Activated CD4-positive, alpha-beta T cell treated with anti-CD3 and anti-CD28 coated beads, Interleukin-2, amount 10 ng/mL, durations not matched to agents 7 days and 5 days (primary cell): ENCODE measurements at places on chromosomes 3 and 15.

DNA sequence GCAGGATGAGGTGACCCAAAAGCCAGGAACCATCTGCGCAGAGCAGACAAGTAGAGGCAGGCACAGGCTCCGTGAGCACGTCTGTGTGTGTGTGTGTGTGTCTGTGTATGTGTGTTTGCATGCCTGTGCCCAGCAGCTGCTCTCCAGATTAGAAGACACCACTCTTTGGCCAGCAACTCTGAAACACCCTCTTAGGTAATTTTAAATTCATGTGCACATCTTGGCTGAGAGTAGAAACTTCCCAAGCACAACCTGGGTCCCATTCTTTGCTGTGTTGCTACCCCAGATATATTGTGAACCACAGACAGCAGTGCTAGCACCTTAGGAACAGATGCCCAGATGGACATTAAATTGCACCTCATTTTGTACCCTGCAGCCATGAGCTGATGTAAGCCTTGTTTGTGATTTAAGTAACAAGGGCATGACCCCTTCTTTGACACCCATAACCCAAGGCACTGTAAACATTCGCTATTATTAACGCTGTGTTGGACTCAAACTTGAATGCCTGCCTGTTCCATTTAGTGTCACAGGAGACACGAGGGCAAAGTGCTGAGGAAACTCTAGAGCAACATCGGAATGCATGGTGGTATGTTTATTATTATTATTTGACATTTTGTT, at the start of gene FILIP1L:
Gene FILIP1L, minus strand, starts transcription at position 89 of the 618 bp plus-strand sequence.
- DNase-seq: no peak
- peaks cover 5% of the 10 kb centered on the region for H3K36me3 ChIP-seq
- no peaks in the 10 kb centered on the region for H3K4me1 ChIP-seq
- no peak within 1 kb of the TSS for H3K27ac ChIP-seq
- no peaks in the 10 kb centered on the region for H3K27me3 ChIP-seq
- H3K4me3 ChIP-seq: no peak within 1 kb of the TSS

- H3K27me3 ChIP-seq: peaks cover 8% of the 10 kb centered on the region
- H3K36me3 ChIP-seq: no peaks in the 10 kb centered on the region
- DNase-seq: no peak
- no peak overlapping the region for H3K4me3 ChIP-seq
- H3K27ac ChIP-seq: no peak overlapping the region
These were observed 5.5 kb upstream of the FSIP1 start for GRCh38 chr15:39788108-39788507.

- H3K36me3 ChIP-seq: peaks cover 24% of the 10 kb centered on the region
- H3K4me3 ChIP-seq: no peak overlapping the region
- no peaks in the 10 kb centered on the region for H3K27me3 ChIP-seq
- DNase-seq: no peak
- no peak overlapping the region for H3K27ac ChIP-seq
- no peaks in the 10 kb centered on the region for H3K4me1 ChIP-seq
These were observed 129.4 kb downstream of the VPS8 start for GRCh38 chr3:184941408-184941807.

DNA sequence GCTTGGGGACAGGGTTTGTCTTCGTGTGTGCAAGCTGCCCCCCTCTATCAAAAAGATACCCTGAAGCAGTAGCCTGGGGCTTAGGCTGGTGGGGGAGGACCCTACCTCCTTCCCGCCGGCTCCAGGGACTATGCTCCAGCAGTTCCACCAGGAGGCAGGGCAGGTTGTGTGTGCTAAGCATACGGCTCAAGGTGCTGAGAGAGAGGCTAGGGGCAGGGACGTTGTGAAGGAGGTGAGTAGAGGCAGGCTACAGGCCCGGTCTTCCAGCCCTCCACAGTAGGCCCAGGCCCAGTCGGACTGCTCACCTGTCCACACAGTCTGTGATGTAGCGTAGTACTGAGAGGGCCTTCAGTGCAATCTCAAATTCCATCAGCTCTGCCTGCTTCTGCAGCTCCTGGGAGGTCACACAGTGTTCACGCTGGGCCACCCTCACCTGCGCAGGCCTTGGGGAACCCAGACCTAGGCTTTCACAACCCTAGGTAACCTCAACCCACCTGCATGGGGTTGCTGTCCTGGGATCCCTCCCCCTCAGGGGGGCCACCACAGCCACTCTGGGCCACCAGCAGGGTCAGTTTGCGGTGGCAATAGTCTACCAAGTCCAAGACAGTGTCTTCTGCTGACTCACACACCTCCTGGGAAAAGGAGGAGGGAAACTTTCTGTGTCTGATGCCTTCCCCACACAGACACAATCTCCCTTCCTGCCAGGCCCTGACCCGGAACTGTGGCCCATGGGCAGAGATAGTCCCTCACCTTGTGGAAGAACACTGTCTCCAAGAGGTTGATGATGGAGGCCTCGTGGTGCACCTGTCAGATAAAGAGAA, 2.4 kb upstream of the RASSF1 start:
- peak overlapping the region; percentile 80 for H3K27ac ChIP-seq
- no peak for DNase-seq
- H3K4me1 ChIP-seq: peaks cover 60% of the 10 kb centered on the region
- no peak overlapping the region for H3K4me3 ChIP-seq

DNA sequence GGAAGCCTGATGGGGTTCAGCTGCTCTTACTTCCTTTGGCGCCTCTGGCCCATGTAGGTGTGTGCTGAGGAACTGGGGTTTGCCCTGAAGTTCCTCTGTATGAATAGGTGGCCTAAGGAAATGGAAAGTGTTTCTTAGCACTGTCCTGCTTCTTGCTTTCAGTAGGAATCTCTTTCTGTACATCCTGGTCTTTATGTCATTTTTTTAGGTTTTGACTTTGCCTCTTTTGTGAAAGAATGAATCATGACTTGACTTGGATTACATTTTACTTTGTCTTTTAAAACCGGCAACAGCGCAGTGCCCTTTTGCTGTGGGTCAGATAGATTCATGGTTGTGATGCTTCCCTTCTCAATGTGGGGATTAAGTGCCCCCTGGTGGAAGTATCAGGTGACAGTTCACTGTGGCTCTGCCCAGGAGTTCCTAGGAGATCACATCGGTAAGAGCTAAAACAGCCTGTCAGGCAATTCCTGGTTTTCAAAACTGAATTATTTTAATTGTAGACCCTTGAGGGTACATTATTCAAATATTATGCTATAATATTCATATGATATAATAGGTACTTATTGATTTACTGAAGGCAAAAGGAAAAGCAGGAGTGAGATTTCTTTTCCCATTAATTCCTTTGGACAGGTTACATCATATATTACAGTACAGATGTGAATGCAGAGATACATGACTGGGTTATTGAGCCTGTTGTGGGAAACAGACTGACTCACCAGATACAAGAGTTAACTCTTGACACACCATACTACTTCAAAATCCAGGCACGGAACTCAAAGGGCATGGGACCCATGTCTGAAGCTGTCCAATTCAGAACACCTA, 95.4 kb downstream of the HCN4 start:
- no peaks in the 10 kb centered on the region for H3K27me3 ChIP-seq
- H3K36me3 ChIP-seq: no peaks in the 10 kb centered on the region
- no peak overlapping the region for H3K27ac ChIP-seq
- no peak overlapping the region for H3K4me3 ChIP-seq
- H3K4me1 ChIP-seq: peaks cover 1% of the 10 kb centered on the region
- peak; percentile 62 for DNase-seq

DNA sequence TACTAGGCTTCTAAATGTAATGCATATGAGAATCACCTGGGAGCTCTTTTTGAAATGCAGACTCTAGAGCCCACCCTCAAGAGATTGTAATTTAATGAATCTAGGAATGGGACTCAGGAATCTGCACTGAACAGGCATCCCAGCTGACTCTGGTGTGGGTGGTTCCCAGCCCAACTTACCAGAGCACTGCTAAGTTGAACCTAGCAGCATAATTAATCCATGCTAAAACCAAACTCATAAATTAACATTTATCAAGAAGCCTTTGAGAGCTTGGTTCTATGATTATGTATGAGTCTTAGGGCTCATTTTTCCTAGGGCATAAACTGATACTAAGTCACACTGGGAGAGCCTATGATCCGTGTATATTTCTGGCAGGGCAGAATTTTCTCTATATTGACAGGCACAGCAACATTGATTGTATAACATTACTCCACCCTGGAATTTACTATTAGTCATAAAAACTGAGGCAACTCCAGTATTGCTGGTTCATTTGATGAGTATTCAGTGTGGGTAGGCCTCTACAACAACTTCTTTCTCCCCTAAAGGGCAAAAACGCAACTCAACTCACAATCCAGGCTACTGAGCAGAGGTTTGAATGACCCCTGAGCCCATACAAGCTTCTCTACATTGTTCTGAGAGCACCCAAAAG, 10.7 kb upstream of the CSTA start:
- DNase-seq: no peak
- peaks cover 2% of the 10 kb centered on the region for H3K27me3 ChIP-seq
- H3K27ac ChIP-seq: no peak overlapping the region
- H3K4me3 ChIP-seq: no peak overlapping the region

GRCh38 chr15:82183121-82184031, 79.2 kb downstream of the EFL1 start:
- no peak overlapping the region for H3K27ac ChIP-seq
- H3K4me3 ChIP-seq: no peak overlapping the region
- H3K36me3 ChIP-seq: peaks cover 1% of the 10 kb centered on the region
- no peak for DNase-seq
- no peaks in the 10 kb centered on the region for H3K27me3 ChIP-seq

- no peaks in the 10 kb centered on the region for H3K27me3 ChIP-seq
- no peak overlapping the region for H3K4me3 ChIP-seq
- H3K27ac ChIP-seq: no peak overlapping the region
- no peak for DNase-seq
These were observed 985.6 kb downstream of the EPHA3 start for GRCh38 chr3:90092994-90093393.

GRCh38 chr15:99359769-99360168, 108.5 kb downstream of the LRRC28 start:
- H3K4me1 ChIP-seq: peaks cover 11% of the 10 kb centered on the region
- DNase-seq: no peak
- peaks cover 12% of the 10 kb centered on the region for H3K36me3 ChIP-seq
- H3K4me3 ChIP-seq: no peak overlapping the region
- H3K27ac ChIP-seq: no peak overlapping the region
- no peaks in the 10 kb centered on the region for H3K27me3 ChIP-seq

DNA sequence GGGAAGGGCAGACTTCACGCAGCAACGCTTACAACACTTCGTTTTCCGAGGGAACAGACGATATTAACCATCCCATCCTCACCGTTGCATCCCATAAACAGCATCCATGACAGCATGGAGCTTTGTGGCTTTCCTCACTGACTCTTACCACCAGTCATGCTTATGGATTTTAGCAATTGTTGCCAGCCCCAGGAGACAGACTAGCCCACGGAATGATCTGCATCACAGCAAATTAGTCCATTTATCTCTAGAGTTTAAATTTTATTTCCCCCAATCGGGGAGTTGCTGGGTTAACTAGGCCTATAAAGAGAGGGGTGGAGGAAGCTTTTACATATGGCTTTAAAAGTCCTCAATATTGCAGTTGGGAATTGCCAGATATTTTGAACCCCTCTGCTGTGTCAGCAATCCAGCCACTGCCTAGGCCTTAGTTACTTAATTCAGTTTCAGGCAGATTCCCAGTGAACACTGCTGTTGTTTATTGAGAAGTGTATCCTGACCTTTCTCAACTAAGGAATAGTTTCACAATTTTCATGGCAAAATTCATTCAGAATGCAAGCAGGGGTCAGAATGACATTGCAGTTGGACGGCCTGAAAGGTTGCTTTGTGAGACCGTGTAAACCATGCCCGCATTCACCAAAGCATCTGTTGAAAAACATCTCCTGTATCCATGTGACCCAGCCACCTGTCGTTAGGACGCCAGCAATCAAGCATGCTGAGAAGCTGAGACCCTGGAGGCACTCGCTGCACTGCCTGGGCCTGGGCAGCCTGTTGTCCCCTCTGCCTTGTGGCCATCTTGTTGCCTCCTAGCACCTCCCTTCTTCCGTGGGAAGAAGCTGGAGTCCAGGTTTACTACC, 397.4 kb upstream of the TPM1 start:
- no peak overlapping the region for H3K27ac ChIP-seq
- DNase-seq: no peak
- H3K4me1 ChIP-seq: peaks cover 7% of the 10 kb centered on the region
- H3K4me3 ChIP-seq: no peak overlapping the region
- no peaks in the 10 kb centered on the region for H3K36me3 ChIP-seq
- H3K27me3 ChIP-seq: peaks cover 4% of the 10 kb centered on the region

DNA sequence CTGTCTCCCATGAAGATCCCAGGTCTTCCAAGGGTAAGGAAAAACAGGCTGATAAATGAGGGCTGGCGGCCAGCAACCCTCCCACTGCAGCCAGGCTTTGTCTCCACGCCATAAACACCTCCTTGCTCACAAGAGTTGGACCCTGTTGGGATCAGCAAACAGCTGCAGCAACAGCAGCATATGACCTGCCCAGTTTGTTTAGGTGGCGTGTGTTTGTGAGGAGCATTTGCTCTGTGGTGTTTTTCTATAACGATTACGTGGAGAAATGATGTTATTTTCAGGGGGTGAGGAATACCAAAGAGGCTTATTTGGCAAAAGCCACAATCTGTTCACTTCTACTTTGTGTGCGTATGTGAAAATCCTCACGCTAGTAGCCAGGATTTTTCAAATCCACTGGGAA, 58.5 kb downstream of the RFTN1 start:
- no peaks in the 10 kb centered on the region for H3K27me3 ChIP-seq
- peaks cover 14% of the 10 kb centered on the region for H3K4me1 ChIP-seq
- no peak overlapping the region for H3K27ac ChIP-seq
- H3K36me3 ChIP-seq: peaks cover 19% of the 10 kb centered on the region
- DNase-seq: no peak
- no peak overlapping the region for H3K4me3 ChIP-seq

- H3K27me3 ChIP-seq: no peaks in the 10 kb centered on the region
- peaks cover 47% of the 10 kb centered on the region for H3K36me3 ChIP-seq
- H3K27ac ChIP-seq: no peak overlapping the region
- no peak for DNase-seq
- no peak overlapping the region for H3K4me3 ChIP-seq
- no peaks in the 10 kb centered on the region for H3K4me1 ChIP-seq
These were observed 75.4 kb downstream of the HERC2 start for GRCh38 chr15:28246605-28247004.

- DNase-seq: no peak
- H3K4me1 ChIP-seq: peaks cover 7% of the 10 kb centered on the region
- no peak overlapping the region for H3K27ac ChIP-seq
- no peak overlapping the region for H3K4me3 ChIP-seq
These were observed 103.5 kb downstream of the ASB7 start for GRCh38 chr15:100705841-100706240.

DNA sequence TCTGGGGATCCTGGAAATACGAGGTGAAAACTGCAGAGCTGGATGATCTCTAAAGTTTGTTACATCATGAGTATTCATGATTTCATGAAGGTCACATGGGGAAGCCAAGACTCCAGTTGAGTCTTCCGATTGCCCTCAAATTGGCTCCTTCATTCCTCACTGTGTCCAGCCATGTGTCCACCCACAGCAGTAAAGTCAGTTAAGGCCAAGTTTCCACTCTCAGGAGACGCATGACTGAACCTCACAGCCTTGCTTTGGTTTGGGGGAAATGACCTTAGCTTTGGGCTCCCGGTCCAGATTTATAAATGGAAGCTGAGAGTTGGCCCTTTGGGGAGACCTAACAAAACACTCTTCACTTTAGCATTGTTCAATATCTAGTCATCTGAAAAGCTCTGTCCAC, 289.7 kb upstream of the MCTP2 start:
- H3K27me3 ChIP-seq: peaks cover 3% of the 10 kb centered on the region
- DNase-seq: no peak
